Germinal center (tissue), 1 donor: ENCODE measurements at places on chromosomes 7 and 10.

DNA sequence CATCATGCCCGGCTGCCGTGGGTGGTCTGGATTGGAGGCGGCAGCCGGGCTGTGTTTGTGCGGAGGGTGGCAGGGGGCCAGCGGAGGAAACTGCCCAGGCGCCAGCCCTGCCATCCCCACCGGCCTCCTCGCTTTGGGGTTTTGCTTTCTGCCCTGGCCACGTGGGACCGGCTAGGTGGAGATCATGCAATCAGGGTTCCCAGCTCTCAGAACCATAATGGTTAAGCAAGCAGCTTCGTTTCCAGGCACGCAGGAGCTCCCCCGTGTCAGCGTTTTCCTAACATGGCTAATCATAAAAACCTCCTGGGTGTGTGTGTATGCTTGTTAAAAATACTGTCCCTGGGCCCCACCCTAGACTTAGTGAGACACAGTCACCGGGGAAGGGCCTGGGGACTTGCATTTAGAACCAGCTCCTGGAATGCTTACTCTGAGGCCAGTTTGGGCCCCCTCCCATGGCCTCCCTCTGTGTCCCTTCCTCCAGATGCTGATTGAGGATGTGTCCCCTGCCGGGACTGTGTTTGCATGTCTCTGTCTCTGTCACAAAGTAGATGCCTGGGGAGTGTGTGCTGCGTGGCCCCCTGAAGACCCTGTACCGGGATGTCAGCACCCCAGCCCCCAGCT, 119.3 kb downstream of the CUX1 start:
- DNase-seq, result no peak

GRCh38 chr7:39606941-39607340, 16.4 kb upstream of the RALA start:
- no peak for DNase-seq

GRCh38 chr7:25083201-25083600, 41.9 kb downstream of the CYCS start:
- no peak for DNase-seq

GRCh38 chr10:78365694-78366093, 332.0 kb downstream of the RPS24 start:
- DNase-seq, result no peak

DNA sequence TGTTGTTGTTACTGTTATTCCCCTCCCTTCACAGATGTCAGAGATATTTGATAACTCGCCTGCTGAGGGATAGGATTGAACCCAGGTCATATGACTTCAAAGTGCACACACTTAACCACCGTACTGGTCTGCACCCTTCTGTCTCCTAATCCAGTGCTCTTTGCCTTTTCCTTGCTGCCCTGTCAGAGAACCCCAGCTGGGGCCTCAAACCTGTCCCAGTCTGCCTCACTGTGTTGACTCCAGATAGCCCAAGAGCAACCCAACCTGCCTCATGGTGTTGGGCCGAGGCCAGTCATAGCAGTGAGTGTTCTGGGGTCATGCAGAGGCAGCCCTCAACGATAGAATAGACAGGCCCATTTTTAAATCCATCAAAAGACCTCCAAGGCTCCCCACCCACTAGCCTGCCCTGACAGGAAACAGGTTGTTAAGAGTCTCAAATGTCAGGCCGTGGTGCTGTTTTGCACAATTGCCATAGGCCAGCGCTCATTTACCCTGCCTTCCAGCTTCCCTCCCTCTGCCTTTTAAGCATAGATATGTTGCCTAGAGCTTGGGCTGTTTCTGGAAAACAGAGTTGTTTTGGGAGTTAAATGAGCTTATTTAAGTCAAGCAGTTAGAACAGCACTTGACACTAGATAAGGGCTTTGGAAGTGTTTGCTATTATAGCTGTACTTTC, 37.0 kb upstream of the PDCD4 start:
- no peak for DNase-seq

GRCh38 chr7:9890092-9890491, 1083.6 kb upstream of the PHF14 start:
- DNase-seq, result no peak

DNA sequence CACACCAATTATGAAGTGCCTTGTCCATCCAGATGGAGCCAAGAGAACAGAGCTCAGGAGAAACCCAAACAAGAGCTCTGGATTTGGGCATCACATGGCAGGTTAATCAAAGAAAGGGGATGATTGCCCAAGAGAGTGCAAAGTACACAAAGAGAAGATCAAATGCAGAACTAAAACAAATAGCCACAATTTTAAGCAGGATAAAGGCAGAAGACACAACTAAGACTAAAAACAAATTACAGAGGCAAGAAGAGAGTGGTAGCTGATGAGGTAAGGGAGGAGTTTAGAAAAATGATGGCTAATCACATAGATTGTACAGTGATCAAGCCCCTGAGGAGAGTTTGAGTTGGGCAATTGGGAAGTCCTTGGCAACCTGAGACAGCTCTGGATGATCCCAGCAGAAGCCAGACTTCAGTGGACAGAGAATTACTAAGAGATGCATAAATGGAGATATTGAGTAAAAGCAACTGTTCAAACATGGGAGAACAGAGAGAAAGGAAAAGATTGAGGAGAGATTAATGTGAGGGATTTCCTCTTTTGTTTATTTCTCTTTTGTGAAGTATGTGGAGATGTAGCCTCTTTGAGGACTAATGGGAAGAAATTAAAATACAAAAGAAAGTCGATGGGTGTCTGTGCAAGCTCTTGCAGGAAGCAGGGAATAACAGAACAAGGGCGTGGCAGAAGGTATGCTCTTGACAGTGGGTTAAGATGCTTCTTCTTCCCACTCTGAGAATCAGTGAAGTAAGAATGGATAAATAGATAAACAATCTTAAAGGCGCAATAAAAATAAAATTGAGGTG, 101.9 kb downstream of the LRRN3 start:
- no peak for DNase-seq

GRCh38 chr10:65518379-65518778, 1407.5 kb upstream of the LRRTM3 start:
- DNase-seq, result no peak

GRCh38 chr7:116041615-116042014, 11.1 kb upstream of the TFEC start:
- no peak for DNase-seq

DNA sequence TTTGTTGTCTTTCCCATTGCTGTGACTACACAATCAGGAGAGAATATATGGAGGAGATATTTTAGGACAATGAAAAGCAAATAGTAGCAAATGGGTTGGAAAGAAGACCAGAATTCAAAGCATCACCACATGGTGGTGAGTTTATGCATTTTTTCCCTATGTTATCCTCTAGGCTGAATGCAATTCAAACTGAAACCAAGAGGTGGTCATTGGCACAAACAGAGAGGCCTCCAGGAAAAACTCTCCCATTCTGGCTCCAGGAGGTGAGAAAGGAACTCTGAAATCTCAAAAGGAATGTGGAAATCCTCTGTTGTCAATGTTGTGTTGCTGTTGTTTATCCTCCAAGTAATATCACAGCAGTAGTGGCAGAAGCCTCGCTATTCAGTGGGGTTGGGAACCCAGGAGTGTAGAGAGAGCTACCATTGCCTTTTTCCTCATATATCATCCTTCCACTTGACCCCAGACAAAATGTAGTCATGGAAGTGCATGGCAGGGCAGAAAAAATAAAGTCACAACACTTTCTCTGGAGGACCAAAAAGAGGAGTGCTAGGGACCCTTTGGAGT, 819.1 kb downstream of the GRID1 start:
- DNase-seq, result no peak

GRCh38 chr10:62376071-62377025, 2.2 kb downstream of the ZNF365 start:
- no peak for DNase-seq

DNA sequence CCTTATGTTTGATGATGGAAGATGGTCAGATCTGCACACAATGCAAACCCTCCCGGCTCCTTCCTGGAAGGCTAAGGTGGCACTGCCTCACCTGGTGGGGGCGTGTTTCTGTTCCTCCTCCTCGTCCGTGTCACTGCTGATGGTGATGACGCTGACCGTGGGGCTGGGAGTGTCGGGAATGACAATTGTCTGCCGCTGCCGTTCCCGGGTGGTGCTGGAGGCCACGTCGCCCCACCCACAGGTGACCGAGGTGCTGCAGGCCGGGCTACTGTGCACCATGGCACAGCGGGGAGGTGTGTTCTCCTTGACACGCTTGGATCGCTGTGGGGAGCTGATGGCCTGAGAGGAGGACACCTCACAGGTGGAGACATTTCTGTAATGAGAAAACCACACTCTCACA, 73.1 kb downstream of the CLEC2L start:
- no peak for DNase-seq

DNA sequence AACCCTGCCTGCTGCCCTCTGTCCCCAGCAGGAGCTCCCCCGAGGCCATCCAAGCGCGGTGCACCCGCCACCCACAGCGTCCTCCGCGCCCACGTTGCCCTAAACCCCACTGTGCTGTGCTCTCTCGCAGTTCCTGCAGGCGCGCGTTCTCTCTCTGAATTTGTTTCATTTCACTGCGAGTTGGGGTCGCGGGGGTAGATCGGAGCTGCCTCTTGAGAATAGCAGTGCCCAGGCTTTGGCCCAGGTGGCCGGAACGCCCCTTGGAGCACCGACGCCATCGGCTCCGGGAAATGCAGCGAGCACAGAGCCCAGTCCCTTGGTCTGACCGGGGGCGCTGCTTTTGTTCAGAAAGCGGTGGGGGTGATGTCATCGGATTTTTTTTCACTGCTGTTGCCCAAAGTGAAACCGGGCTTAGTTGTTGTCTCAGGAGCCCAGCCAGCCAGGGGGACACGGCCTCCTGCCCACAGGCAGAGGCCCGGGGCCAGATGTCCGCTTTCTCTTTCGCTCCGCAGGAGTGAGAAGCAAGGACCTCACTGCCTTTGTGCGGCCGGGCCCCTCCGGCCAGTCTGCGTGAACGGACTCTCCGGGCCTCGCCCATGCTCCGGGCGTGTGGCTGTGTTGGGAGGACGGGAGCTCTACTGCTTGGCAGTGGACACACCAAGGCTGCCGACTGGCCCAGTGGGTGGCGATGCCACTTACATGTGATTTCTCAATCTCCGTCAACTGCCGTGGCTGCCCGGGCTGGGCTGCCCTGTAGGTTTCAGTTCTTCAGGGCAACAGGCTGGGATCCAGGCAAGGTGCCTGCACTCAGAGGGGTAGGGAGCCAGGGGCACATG, 43.1 kb downstream of the FOXK1 start:
- peak; percentile 63 for DNase-seq

GRCh38 chr7:125336326-125336725, 406.7 kb upstream of the POT1 start:
- DNase-seq, result no peak

DNA sequence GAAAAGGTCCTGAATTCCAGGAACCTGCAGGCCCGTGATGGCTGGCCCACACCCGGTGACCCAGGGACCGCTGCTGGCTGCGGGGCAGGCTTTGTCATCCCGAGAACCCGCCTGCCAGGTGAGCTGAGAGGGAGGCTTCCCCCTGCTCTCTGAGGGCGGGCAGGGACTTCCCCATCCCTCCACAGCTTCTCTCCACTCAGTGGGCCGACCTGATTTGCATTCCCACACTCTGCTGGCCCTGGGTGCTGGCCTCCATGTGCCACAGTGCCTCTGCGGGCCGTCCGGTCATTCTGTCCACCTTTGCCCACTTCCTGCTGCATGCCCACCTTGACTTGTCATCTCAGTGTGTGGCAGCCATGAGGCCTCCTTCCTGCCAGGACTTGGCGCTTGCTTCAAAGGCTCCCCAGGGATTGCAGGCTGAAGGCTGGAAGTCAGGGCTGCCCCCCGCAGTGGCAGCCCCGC, 35.3 kb downstream of the PALD1 start:
- peak; percentile 85 for DNase-seq

DNA sequence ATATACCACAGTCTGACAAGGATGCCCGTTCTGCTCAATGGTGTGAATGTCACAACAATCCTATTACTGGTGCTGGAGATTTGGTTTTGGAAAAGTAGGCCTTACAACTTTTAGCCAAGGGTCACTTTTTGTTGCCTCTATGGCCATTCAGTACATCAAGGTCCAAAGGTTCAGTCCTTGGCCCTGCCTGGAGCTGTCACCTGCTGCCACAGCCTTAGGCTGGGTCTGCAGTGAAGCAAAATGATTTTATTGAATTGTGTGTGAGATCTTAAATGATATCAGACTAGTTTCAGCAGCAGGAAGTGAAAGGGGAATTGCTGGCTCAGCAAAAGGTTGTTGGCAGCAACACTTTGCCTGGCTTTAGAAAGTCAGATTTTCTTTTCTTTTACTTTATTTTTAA, 427.6 kb downstream of the THSD7A start:
- DNase-seq, result no peak

- DNase-seq, result no peak
Measured at GRCh38 chr10:52452600-52453493, 138.8 kb downstream of the DKK1 start.

- DNase-seq, result no peak
Measured at GRCh38 chr10:110833234-110833940, 38.3 kb upstream of the PDCD4 start.

GRCh38 chr7:158301207-158301606, 286.4 kb downstream of the PTPRN2 start:
- no peak for DNase-seq

GRCh38 chr7:29884399-29885272, 78.3 kb downstream of the WIPF3 start:
- DNase-seq, result no peak

DNA sequence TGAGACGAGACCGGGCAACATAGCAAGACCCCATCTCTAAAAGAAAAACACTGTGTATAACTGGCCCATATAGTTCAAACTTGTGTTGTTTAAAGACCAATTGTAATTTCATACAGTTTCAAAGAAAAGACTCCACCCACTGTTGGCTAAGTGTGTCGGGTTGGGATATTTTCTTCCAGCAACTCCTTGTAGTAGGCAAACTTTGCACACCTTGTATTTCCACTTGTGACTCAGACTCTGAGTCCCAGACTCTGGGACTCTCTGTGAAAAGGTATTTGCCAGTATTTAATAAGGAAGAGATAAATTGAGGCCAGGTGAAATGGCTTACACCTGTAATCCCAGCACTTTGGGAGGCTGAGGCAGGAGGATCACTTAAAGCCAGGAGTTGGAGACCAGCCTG, 29.3 kb upstream of the RHBDD2 start:
- no peak for DNase-seq

DNA sequence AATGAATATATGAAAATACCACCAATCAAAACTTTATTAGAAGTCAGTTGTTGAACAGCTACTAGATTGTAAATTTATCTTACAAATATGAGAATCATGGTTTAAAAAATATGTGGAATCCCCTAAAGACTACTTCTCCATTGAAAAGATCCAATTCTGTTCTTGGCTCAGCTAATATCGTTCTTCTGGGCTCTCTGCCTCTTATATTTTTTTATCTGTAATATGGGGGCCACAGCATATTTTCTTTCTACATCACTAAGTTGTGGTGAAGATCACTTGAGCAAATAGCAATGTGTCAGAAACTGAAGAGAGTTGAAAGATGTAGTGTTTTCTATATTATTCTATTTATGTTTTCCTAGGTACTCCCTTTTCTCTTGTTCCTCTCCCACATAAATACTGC, 198.1 kb downstream of the FZD1 start:
- no peak for DNase-seq
